ENCODE measurements at places on chromosomes 7 and 10. TPM values are rescaled to one million over a fixed set of nuclear protein-coding genes. Genes with fewer than 3 reads are reported as not detected.

GRCh38 chr7:126449611-126450268 is 803.0 kb downstream of the GRM8 start:
- DNase-seq = no peak

DNA sequence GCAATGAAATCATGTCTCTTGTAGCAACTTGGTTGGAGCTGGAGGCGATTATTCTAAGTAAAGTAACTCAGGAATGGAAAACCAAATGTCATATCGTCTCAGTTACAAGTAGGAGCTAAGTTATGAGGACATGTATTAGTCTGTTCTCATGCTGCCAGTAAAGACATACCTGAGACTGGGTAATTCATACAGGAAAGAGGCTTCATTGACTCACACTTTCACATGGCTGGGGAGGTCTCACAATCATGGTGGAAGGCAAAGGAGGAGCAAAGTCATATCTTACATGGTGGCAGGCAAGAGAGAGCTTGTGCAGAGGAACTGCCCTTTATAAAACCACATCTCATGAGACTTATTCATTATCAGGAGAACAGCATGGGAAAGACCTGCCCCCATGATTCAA is 370.1 kb upstream of the PRKCQ start:
- DNase-seq = no peak

CAMK2B gene
- total RNA-seq = not detected

DNA sequence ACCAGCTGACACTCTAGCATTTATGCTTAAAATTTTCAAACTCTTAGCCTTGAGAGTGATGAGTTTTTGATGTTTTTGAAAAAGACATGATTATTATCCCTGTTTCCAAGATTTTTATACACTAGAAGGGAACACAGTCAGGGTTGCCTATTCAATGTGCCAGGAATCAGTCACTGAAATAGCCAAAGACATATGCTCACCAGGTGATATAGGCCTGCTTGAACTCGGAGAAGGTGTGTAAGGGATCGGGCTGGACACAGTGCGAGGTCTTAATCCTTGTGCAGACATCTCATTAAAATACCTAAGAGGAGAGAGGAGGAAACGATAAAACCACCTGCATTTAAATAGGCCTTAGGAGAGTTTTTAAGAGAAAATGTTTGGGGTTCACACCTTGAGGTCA is 51.0 kb upstream of the MRLN start:
- DNase-seq = no peak

- peak; percentile 33 for DNase-seq
Observed at GRCh38 chr10:88793712-88794299, 8.7 kb upstream of the LIPM start.

- no peak for DNase-seq
Observed at GRCh38 chr7:116726713-116727431, 54.9 kb downstream of the MET start.

All from HFFc6 (cell line).